ENCODE measurements at places on chromosomes 11 and 22.
A peak's percentile ranks its signal among the peaks of the same experiment; 100 is the strongest.

- DNase-seq = no peak
These were observed 170.3 kb downstream of the KIRREL3 start for GRCh38 chr11:126830216-126830806.

DNA sequence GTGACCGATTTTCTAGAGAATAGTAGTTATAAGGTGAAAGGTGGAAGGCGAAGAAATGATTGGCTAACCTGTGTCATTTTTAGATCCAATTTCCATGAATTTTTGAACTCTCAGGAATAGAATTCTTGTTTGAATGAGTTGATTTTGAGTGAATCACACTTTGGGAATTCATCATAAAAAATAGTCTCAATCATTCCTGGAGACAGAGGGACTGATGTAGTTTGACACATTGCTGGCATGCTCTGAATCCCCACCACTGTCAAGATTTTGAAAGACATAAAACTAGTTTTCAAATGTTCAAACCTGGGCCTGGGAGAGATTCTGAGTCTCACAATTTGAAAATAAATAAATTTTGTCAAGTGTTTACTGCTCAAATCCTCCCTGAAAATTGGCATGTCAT is 861.4 kb upstream of the RAG2 start:
- no peak for DNase-seq

- DNase-seq = peak; percentile 97
These were observed at the start of gene CHKB for GRCh38 chr22:50582493-50583293. Gene CHKB (minus strand): TSS chr22:50582849. CDS start chr22:50582781, 68 bp downstream.

DNA sequence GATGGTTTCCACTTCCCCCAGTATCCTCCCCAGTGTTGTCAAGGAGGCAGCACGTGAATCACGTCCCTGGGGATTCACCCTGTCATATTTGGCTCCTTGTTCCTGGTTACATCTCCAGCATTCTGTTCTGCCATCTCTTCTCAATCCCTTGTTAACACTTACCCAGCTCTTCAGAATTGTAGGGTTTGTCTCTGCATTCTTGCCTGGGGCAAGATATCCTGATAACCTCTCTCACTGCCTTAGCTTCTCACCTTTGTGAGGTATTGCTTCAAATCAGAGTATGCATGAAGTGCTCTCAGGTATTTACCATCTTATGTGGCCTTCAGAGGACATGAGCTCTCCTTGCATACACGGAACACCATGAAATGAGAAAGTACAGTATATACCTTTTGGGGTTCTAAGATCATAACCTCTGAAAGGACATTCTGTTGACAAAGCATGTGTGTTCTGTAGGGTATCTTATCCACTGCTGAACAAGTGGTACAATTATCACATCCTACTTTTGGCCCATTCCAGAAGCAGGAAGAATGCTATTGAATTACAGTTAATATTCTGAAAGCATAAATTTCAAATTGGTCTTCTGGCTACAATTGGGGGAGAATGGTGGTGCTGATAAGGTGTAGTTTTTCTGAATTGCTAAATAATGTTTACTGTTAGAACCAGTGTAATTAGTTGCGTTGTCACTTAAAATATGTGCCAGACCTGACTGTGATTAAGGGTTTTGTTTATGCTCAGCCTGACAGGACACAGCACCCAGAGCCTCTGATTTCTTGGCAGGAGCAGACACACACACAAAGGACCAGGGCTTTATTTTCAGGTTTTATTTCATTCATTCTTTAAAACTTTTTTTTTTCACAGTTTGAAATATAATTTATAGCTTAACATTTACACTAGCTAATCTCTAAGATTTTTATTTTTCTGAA is 32.7 kb downstream of the VSTM5 start:
- no peak for DNase-seq

- DNase-seq = peak; percentile 65
These were observed 6.1 kb upstream of the CD59 start for GRCh38 chr11:33742249-33742851.

DNA sequence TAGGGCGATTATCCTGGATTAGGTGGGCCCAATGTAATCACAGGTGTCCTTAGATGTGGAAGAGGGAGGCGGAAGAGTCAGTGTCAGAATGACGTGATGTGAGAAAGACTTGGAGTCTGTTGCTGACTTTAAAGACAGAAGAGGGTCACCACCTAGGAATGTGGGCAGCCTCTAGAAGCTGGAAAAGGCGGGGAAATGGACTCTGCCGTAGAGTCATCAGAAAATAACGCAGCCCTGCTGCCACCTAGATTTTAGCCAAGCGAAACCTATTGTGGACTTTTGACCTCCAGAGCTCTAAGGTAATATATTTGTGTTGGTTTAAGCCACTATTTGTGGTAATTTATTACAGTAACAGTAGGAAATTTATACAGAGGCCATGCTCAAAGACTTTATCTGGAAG is 4.8 kb downstream of the DDX10 start:
- DNase-seq = no peak

DNA sequence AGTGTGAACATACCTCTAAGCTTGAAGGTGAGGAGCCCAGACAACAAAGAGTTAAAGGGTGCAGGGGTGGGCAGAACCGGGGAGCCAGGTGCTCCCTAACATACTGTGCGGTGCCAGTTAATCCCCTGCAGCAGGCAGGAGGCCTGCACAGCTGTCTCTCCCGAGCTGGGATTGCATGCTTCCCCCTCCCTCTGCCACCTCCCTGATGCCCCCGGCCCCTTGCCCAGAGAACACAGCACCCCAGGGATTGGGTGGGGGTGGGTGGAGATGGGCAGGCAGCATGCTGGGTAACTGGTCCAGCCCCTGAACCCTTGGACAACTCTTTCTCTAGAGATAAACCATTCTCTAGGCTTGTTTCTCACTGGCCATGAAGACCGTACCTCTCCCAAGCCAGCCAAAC is 67.7 kb upstream of the MYOD1 start:
- no peak for DNase-seq

- DNase-seq = peak; percentile 96
These were observed 4.8 kb downstream of the SELENOM start for GRCh38 chr22:31102441-31103081.

DNA sequence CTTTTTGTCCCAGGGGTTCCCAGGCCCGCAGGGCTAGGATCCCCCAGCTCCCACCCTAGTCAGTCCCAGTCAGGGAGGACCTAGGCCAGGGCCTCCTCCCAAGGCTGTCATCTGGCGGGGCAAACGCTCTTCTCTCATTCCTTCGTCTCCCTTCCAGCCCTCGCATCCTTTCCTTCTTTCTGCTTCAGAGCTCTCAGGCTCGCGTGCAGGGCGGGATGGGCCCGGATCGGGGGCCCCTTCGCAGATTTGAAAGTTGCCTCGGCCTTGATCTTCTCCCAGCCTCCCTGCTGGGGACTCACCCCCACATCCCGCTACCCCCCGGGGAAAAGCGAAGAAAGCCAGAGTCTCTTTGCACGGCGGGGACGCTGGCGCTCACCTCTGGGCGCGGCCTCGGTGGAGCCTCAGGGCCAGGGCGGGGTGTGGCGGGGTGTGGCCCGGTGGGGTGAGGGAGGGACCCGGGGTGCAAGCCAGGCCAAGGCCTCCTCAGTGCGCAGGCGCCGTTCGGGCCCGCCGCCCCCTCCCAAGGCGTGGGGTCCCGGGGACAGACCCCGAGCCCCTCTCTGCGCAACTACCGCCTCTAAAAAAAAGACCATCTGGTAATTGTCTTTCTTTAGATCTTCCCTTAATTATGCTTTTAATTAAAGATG is 14.8 kb upstream of the PAX6 start:
- DNase-seq = no peak

DNA sequence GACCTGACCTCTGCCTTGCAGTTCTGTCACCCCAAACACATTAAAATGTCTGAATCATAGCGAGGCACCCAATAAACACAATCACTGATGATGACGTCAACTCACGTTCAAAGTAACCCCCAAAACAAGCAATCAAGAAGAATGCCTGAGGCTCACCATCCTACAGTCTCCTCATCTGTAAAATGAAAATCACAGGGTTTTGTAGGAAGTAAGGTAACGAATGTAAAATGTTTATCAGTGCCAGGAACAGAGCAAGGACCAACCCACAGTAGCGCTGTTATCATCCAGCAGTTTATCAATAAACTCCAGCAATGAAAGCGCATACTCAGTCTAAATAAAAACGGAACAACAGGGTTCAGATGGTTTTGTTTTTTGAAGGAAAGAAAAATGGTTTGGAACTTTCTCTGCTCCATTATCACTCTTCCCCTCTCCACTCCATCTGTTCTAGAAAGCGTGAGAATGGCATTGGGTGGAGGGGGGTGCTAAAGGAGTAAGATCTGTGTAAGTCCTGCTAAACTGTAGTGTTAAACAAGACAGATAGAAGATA is 110.5 kb downstream of the MICAL3 start:
- DNase-seq = no peak

DNA sequence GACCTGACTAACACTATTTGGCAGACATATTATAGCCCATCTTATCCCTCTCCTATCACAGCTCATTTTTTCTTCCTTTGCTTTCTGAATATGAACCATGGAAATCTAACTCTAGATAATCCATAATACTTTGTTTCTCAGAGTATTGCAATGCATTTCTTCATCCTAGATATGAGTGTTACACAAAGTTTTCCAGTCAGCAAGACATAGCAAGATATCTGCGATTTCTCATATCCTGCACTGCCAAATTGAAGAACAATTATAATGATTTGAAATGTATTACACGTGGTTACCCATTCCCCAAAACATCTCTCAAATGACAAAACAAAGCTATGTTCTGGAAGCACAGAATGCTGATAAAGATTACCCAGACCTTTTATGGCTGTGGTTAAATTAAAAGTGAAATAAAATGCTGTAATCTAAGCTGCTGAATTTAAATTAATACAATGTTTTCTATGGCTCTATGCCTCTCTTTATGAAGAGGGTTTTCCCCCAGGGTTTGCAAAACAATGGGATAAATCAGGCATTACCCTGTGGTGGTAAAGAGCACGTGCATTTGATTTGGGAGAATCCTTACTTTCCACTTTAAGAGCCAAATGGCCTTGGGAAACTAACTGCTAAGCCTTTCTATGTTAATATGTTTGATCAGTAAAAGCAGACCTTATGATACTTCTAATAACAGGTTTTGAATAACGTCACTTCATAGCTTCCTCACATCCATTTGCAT is 1291.0 kb upstream of the CNTN5 start:
- DNase-seq = peak; percentile 33

DNA sequence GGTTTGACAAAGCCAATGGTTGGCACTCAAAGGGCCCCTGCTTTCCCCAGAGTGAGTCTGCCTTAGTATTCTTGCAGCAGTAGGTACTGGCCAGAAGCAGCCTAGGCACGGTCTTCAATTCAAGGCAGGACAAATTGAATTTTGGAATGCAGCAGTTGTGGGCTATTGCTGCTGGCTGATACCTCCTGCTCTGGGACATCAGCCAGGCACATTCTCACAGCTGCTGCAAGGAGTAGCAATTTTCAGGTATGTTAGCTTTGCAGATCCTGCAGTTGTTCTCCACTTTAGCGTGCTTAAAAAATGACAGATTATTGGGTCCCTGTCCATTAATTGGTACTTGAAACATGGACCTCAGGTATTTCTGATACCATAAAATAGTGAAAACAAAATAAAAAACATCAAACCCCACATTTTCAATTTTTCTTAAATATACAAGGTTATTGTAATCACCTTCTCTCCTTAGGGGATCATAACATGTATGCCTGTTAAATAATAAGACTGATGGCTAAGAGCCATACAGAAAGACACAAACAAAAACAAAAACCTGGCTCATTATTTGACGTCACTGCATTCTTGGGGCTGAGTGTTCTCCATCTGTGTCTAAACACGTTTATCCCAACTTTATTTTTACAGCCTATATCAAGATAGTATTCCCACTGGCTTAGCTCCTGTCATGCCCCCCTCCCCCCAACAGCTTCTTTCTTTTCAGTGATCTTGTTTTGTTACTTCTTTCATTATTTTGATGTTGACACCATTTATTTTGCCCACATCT is 85.1 kb upstream of the CARD18 start:
- DNase-seq = peak; percentile 44

DNA sequence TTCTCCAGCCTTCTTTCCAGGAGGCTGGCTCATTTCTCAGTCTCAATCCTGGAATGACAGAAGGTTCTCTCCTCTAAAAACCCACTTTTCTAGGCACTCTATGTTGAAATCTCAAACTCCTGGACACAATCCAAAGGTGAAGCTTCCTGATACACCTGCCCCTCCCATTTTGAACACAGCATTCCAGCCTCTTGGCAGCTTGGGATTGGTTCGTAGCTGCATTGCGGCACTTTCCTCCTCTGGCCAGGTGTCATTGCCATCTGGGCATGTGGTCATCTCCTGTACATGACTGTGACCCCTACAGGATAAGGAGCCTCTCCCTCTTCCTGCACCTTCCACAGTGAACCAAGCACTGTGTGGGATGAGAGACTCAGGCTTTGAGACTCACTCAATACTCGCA is 230.2 kb upstream of the B3GAT1 start:
- no peak for DNase-seq

DNA sequence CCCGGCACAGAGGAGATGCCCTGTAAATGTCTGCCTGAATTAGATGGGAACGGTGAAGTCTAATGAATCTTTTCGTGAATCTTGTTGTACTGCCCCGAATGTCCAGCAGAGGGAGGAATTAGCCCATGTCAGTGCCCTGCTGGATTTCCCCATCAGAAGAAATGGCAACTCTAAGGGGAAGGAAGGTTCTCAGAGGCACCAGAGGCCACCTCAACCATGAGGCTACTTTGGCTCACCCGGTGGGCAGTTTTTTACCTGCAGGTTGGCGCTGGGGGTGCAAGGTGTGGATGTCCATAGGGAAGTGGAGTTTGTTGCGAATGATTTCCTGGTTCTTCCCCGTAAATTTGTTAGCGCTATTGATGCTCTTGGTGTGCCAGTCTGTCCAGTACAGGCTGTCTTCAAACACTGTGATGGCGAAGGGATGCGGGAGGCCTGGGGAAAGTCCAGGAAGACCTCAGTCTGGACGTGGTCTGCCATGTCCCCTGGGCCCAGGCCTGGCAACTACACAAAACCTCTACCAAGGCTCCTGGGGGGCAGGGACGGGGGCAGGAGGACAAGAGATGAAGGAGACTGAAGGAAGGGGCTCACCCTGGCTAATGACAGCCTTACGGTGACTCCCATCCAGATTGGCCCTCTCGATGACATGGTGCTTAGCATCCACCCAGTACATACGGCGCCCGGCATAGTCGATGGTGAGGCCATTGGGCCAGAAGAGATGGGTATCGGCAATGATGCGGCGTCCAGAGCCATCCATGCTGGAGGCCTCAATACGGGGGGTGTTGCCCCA is 28.5 kb downstream of the LRP4 start:
- DNase-seq = peak; percentile 83
